Hematopoietic multipotent progenitor cell (in vitro differentiated cells): ENCODE measurements at places on chromosomes 2 and 18.

DNA sequence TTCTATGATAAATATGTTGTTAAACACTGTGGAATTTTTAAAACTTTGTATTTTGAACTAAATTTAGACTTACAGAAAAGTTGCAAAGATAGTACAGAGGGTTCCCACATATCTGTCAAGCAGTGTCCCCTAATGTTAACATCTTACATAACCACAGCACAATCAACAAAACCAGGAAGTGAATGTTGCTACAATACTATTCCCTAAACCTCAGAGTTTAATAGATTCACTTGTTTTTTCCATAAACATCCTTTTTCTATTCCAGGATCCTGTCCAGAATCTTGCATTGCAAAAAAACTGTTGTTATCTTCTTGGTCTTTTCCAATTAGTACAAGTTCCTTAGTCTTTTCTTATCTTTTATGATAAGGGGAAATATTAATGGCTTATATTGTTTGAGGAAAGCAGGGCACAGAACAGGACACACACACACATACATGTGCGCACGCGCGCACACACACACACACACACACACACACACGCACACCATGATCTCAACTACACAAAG is 251.1 kb upstream of the TRIB2 start:
- no peak for DNase-seq

DNA sequence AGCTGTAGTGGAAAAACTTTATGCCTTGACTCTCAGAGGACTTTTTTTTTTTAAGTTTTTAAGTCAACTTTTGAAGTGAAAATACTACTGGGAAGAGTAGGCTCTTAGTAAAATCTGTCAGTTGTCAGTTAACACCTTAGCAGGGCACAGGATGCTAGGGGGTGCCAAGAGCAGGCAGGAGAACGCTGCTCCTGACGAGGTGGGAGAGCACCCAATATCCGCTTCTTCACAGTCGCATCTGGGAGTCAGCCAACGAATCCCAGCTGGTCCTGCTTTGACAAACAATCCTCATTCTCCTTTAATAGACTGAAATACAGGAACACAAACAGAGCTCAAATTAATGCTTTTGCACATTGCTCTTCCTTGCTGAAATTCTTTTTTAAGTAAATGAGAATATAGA is 709.5 kb upstream of the ACVR2A start:
- no peak for DNase-seq

DNA sequence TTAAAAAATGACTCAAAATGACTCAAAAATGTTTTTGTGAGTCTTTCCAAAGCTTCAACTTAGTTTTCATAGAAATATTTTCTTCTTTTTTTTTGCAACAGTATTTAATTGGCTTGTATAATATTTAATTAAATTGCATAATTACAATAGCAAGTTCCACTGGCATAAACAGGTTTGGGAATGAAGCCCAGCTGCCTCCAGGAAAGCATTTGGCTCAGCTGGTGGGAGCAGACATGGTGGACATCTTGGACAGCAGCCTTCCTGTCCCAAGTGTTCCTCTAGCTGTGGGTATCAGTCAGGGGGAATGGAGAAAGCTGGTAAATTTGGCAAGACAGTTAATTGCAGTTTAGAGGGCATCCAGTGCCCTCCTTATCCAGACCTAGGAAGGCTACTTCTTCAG is 213.4 kb downstream of the ZBTB7C start:
- no peak for DNase-seq

DNA sequence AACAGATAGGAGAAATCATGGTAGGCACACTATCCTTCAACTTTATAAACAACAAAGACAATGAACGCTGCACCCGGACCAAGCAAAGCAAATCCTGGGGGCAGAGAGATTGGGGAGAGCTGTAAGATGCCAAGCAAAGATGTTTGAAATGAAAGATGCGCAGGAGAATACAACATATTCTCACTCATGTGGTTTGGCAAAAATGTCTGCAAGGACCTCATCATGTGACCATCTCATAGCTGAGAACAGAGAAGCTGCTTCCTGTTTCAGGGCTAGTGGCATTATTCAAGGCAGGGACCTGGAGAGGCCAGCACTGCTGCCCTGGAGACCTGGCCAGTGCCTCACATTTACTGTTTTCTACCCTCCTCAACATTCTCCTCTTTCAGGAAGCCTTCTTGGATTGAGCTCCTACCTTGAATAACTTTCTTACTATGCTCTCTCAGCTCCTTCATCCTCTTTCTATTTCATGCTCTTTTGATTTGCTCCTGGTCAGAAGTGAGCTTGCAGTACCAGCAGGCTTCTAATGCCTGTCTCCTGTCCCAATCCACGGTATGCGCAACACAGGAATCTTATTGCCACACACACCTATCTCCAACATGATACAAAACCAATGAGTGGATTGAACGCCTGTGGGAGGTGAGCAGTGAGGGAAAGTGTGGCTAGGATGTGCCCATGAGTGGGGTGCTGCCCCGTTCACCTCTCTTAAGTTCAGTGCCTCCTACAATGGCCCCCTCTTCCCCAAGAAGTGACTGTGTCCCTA is 133.0 kb downstream of the CELF4 start:
- no peak for DNase-seq

GRCh38 chr2:20227894-20228505 is 3.1 kb upstream of the SDC1 start:
- no peak for DNase-seq

DNA sequence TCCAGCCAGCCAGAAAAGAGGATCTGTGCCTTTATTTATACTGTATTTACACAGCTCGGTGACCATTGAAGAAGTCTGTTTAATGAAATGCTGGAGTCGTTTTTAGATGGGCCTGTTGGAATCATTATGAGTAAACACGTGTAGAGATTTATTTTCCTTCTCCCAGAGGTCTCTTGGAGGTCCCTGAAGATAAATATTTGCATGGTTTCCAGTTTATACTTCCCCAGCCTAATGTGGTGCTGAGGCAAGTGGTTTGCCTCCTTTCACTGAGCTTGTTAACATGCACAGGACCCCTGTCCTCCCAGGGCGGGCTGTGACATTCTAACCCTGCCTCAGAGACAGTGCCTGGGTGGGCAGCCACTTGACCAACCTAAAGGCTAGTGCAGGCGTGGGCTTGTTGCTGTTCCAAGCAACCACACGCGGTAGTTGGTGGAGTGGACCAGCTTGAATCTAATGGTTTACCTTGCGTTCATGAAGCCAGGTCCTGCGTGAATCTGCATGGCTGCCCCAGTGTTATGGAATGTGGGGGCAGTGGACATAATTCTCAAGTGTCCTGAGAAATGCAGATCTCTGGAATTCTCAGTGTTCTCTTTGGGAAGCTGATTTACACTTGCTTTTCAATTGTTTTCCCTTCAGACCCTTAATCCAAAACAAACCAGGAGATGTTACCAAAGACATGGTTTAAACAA is 130.2 kb upstream of the DLX2 start:
- no peak for DNase-seq

DNA sequence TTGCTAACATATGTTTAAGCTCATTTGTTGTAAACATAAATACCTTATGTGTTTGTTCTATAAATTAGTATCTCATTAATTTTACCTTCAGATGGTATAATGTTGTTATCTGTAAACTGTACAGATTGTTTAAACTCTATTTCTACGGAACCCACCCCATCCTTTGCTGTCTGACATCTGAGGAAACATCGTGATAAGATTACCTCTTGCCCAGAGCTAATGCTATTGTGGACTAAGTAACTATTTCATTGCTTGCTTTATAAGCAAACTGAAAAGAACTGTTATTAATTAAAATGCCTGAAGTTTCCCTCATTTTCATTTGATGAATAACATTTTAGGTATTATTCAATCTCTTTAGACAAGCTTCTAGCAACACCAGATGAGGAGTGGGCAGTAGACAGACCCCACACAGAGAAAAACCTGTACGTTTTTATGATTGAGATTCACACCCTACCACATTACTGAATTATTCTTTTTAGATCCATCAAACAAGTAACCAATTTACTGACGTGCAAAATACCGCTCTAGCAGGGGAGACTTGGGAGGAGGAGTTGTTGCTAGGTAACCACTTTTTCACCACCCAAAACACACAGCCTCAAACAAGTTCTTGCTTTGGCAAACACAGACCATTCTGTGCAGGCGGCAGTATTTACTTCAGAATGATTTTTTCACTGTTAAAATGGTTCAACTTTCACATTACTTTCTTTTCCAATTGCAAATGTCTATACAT is 1.9 kb upstream of the SYT4 start:
- no peak for DNase-seq

DNA sequence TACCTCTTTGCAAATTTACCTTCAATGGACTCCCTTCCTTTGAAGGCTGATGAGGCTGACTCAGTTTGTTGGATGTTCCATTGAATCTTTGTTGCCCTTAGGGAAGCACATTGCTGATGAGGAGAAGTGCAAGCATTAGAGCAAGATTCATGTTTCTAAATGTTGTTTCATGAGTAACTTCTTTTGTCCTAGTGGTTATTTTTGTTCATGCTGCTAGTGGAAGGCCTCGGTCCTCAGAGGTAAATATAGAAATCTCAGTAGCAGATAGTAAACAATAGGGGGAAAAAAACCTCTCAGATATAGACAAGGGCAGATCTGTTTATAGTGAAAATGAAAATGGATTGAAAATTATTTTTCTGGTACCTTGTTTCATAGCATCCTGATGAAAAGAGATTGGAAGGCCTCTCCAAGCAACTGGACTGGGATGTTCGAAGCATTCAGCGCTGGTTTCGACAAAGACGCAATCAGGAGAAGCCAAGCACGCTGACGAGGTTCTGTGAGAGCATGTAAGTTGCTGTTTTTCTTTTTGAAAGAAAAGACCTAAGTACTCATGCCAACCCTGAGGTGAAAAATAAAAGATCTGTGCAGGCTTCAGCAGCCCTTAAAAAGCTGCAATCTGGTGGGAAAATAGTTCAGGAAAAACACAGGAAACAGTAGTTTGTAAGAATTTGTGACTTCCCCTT is 104.9 kb downstream of the CERS6 start:
- no peak for DNase-seq

DNA sequence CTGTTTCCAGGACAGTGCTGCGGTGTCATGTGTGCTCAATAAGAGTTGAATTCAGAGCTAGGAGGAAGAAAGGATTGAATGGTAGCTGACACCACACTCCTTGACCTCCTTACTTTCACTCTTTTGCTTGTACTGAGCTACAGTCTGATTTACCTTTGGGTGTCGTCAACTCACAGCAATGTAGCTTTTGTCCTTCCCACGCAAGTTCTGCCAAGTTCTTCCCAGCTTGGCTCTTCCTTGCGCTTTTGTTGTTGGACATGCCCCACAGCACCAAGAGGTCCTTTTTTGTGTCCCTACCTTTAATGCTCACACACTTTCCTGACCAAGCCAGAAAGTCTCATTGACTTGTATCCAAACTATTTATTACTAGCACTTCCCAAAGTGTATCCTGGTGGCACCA is 38.3 kb upstream of the ITGB6 start:
- no peak for DNase-seq

DNA sequence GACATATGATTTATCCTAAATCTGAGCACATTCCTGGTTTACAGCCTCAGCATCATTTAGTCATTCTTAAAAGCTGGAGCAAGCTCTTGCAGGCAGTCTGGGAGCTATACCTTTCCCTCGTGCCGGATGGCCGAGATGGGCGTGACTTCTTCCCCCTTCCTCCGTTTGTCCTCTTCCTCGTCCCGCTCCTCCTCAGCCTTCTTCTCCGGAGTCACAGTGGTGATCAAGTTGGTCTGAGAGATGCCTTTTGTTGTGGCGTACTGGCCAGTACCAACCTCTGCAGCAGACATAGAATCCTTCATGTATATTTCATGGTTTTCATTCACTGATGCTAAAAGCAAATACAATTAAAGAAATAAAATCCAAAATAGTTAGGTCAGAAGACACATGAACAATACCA is 124.1 kb upstream of the ZBTB14 start:
- DNase-seq: no peak

DNA sequence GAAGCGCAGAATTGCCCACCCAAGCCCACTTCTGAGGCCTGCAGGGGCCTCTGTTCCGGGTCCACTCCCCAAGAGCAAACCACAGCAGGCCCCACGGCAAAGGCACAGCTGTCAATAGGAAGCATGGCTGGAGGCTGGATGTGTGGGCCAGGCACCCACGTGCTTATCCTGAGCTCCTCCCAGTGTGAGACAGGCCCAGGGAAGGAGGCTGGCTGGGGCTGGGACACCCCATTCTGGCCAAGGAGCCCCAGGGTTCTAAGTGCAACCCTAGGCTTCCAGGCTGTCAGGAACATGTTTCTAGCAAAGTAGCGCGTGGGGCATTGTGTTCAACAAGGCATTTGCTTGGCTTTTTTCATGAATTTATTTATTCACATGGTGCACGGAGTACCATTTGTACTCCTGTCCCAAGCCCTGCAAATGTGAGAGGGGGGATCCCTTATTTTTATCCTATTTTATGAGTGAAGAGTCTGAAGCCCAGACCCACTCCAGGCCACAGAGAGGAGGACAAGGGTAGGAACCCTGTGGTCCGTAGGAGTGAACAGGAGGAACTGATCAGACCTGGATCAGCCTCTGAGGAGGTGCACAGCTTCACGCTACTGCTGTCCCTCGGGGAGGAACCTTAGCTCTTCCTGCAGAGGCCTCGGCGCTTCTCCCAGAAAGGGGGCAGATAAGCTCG is 6.1 kb upstream of the RAB17 start:
- no peak for DNase-seq

DNA sequence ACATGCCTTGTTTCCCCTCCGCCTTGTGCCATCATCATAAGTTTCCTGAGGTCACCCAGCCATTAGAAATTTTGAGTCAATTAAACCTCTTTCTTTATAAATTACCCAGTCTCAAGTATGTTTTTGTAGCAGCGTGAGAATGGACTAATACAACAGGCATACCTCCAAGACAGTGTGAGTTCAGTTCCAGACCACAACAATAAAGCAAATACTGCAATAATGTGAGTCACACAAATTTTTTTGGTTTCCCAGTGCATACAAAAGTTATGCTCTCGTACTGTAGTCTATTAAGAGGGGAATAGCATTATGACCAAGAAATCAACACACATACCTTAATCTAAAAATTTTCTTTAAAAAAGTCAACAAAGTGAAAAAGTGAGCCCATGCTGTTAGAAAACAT is 217.2 kb downstream of the NR4A2 start:
- DNase-seq: no peak

DNA sequence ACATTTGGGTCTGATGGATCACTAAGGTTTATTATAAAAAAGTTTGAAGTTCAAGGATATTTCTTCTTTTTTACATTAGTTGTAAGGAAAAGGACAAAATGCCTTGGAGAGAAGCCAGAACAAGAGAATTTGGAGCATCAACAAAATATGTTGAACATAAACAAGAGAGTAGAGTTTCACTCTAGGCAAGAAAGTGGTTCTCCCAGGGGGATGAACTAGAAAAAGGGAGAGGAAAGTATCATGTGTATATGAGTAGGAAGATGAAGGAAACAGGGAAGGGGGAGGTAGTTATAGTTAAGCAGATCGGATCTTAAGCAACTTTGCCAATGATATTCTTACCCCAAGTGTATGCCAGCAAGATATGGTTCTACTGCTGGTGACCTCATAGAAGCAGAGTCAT is 63.8 kb upstream of the GALNT3 start:
- DNase-seq: no peak
